ENCODE measurements at places on chromosomes 12 and 14. TPM values are rescaled to one million over a fixed set of nuclear protein-coding genes. Genes with fewer than 3 reads are reported as not detected.

GRCh38 chr14:60106339-60106738 is 14.6 kb downstream of the PCNX4 start:
- no peak overlapping the region for H3K27ac ChIP-seq
- H3K4me1 ChIP-seq = peaks cover 5% of the 10 kb centered on the region
- H3K27me3 ChIP-seq = no peaks in the 10 kb centered on the region

GRCh38 chr12:51186465-51187085 is 13.6 kb upstream of the TFCP2 start:
- H3K27me3 ChIP-seq = no peaks in the 10 kb centered on the region
- H3K4me3 ChIP-seq = no peak overlapping the region
- H3K4me1 ChIP-seq = no peaks in the 10 kb centered on the region
- no peaks in the 10 kb centered on the region for H3K36me3 ChIP-seq
- DNase-seq = no peak
- H3K27ac ChIP-seq = no peak overlapping the region

DNA sequence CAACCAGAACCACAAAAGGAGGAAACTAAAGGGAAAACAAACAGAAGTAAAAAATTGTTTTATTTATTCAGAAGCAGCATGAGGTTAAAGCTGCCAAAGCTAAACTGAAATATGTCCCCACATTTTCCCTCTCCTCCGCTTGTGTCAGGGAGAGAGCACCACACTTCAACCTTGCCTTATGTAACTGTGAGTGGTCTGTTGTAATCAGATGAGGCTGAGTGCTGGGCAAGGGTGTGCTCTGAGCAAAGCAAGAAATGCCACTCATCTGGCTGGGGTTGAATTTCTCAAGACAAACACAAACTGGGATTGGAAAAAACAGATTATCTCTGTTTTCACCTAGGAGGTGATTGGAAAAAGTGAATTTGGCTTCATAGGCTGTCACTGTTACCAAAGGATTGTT is 12.2 kb downstream of the CAPZA3 start:
- DNase-seq = no peak
- H3K4me1 ChIP-seq = no peaks in the 10 kb centered on the region
- H3K27ac ChIP-seq = no peak overlapping the region
- no peaks in the 10 kb centered on the region for H3K27me3 ChIP-seq
- no peak overlapping the region for H3K4me3 ChIP-seq
- H3K36me3 ChIP-seq = no peaks in the 10 kb centered on the region

DNA sequence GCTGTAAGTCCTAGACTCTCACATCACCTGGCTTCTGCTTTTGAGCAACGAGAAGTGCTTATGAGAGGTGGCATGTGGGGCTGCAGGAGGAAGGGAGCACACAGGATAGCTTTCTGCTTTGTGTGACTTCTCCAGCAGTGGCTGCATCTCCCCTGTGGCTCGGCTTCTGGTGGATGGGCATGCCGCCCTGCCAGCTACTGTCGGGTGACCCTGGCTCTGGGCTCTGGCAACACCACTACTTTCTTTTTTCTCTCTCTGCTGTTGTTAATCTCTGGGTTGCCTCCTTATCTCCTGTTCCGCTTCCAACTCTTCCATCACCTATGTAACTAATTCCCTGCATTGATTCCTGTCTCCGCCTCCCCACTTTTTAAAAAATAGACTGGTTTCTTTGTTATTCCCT is 209.1 kb upstream of the DAAM1 start:
- no peaks in the 10 kb centered on the region for H3K4me1 ChIP-seq
- no peak overlapping the region for H3K4me3 ChIP-seq
- no peaks in the 10 kb centered on the region for H3K36me3 ChIP-seq
- H3K27me3 ChIP-seq = no peaks in the 10 kb centered on the region
- no peak for DNase-seq
- no peak overlapping the region for H3K27ac ChIP-seq

DNA sequence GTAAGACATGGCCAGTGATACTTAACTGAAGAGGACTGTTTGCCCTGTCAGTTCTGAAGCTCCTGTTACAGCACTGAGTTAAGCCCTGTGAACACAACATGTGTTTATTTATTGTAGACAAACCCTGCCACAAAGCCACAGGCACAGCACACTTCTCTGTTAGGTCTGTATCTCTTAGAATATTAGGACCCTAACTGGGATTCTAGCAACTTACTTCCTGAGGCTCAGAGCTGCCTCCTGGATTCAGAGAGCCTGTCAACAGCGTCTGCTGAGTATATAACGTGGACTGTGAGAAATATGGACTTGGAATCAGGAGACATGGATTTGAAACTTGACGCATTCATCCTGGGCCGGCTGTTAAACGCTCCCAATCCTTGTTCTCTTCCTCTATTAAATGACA is 135.0 kb upstream of the HIF1A start:
- H3K27me3 ChIP-seq = no peaks in the 10 kb centered on the region
- DNase-seq = no peak
- peaks cover 61% of the 10 kb centered on the region for H3K4me1 ChIP-seq

- no peaks in the 10 kb centered on the region for H3K27me3 ChIP-seq
- peak overlapping the region; percentile 92 for H3K27ac ChIP-seq
- DNase-seq = no peak
- peaks cover 2% of the 10 kb centered on the region for H3K36me3 ChIP-seq
Observed at GRCh38 chr14:69629225-69630127, 18.1 kb downstream of the SUSD6 start.

GRCh38 chr14:83568141-83568540 is 1961.8 kb upstream of the FLRT2 start:
- H3K27me3 ChIP-seq = no peaks in the 10 kb centered on the region
- H3K4me3 ChIP-seq = no peak overlapping the region
- H3K4me1 ChIP-seq = no peaks in the 10 kb centered on the region
- no peak for DNase-seq

DNA sequence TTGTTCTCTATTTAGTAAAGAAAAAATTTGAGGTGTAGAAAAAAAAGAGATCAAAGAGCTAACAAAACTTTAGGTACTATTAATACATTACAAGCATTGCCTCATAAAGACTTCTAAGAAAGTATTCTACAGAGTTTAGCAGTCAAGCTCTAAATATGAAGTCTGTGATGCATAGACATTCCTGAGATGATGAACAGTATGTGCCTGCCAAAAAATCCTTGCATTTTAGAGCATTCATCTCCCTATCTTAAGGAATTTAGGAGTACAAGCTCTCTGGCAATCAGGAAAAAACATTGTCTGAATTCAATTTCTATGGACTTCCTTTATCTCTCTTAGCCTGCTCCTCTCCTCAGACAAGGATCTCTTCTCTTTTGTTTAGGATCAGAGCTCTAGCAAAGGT is 202.6 kb upstream of the LRFN5 start:
- no peaks in the 10 kb centered on the region for H3K4me1 ChIP-seq
- H3K27me3 ChIP-seq = no peaks in the 10 kb centered on the region
- H3K27ac ChIP-seq = no peak overlapping the region
- H3K36me3 ChIP-seq = no peaks in the 10 kb centered on the region
- DNase-seq = no peak
- no peak overlapping the region for H3K4me3 ChIP-seq

GRCh38 chr14:105138021-105138541 is 30.5 kb downstream of the JAG2 start:
- no peaks in the 10 kb centered on the region for H3K4me1 ChIP-seq
- peaks cover 6% of the 10 kb centered on the region for H3K27me3 ChIP-seq

The ESPL1 gene
- 71.9 TPM for total RNA-seq

The DEPDC4 gene
- 3.8 TPM for total RNA-seq

The FBLN5 gene
- 5.6 TPM for total RNA-seq

The DBX2 gene
- not detected for total RNA-seq

The BDKRB2 gene
- not detected for total RNA-seq

The NTF3 gene
- total RNA-seq = not detected
